ENCODE measurements at places on chromosomes 13 and 19.

DNA sequence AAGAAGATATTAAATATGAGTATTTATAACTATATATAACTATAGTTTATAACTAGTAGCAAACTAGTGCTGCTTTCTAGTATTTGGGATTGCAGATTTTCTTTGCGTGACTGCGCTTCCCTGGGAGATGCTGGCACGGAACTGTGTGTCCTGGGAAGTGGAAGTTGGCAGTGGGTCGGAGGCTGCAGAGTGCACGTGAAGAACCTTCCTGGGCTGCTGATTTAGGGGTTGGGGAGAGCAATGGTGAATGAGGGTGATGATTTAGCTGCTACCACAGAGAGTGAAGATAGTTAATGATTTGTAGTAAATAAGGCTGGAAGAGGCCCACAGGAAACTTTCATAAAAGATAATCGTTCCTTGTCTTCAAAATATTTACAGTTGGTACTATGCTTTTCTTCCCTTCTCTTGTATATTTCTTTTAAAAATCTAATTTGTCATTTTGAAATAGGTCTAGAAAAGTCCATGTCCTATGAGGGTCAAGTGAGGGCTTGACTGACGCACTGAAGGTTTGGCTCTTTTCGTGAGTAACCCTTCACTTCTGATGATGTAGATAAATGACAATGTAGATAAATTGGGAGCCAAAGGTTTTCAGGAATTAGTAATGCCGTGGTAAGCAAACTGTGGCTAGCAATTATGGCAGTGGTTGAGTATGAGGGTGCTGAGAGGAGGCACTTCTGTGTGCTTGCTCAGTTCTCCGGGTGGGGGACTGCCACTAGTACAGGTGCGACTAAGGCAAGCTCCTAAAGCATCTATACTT, 3.0 kb upstream of the NAA16 start:
- DNase-seq, result no peak

GRCh38 chr13:32726374-32727037, 140.3 kb downstream of the PDS5B start:
- no peak for DNase-seq

DNA sequence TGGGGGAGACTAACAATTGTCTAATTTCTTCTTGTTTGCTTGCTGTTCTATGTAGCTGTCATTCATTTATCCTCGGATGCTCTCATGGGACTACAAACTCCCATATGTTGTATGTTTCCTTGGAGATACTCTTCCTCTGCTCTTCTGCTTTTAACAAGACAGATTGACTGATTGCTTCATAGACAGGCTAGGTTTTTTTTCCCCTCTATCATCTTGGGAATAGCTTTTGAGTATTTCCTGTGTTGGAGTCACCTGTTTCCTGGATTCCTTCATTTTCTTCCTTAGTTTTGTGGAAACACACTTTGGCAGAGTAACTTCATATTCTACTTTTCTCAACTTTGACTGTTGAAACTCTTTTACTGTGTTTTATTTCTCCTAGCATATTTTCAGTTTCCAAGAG, 27.6 kb downstream of the EDNRB start:
- no peak for DNase-seq

GRCh38 chr19:679418-680286, 3.5 kb downstream of the FSTL3 start:
- no peak for DNase-seq

DNA sequence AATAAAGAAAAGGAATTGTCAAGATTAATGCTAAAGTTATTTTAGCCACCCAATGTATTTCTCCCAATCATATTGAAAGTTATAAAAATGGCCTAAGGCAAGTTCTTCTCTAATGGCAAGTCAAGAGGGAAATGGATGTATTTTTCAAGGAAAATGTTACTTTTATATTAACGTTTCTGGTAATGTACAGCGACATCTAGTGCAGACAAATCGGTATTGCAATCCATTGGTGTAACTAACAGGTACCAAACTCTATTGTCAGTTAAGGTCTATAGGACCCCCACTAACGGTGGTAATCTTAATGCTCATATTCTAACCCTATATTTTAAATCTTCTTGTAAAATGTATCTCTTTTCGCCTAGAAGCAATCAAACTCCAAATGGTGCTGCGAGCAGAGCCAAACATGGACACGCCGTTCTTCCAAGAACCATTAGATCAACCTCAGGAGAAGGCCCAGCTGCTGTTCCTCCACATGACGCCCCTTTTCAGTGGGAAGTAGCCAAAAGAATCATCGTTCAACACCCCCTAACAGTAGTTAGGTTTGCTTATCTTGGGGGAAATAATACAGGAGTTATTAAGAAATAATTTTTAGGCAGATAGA, 98.5 kb upstream of the PABPC3 start:
- no peak for DNase-seq

DNA sequence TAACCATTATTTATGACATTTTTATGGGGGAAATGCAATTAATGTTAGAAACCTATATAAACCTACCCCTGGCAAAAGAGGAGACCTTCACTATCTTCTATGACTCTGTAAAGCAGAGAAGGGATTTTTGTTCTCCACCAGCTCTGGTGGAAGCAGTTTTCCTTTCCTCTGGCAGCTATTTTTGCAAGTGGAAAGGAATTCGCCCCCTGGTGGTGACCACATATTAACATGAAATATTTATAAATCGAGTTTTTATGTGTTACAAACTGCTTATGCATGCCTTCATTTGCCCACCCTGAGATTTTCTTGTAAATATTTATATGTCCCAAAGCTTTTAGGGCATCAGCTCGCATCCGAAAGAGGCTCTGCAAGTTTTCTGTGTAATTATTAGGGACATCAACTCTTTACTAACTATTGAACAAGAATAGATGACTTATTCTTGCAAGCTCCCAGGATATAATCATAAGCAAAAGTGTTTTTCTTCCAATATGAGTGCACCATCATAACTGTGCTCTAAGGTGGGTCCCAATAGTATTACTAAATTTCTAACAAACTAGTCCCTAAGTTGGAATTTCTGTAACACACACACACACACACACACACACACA, 62.4 kb downstream of the SERTM1 start:
- peak; percentile 8 for DNase-seq

DNA sequence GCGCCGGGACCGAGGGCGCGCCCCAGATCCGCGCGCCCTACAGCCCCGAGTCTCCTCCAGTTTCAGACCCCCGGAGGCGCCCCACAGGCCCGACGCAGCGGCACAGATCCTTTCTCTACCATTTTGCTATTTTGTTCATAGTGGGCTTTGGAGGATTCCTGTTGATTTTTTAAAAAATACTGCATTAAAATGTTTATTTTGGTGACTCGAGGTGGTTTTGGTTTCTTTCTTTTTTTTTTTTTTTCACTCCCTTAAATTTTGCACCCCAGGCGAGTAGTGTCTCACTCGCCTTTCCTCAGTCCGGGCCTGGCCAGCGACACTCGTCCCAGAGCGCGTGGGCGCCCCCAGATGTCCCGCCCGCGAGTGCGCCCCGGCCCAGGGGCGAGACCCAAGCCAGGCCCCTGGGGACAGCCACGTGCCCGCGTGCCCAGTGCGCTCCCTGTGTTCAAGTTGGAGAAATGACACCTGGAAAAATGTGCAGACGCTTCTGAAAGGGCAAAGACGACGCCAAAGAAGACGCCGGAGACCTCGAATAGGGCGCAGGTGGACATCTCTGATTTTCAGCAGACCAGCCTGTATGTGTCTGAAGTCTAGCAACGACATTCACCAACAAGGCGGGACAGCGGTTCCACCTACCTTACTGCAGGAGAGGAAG, 471 bp upstream of the INSR start:
- DNase-seq, result peak; percentile 48

- DNase-seq, result no peak
These were observed 971 bp downstream of the FOSB start for GRCh38 chr19:45468803-45469131.

- DNase-seq, result no peak
These were observed 2.3 kb downstream of the ZNF524 start for GRCh38 chr19:55602104-55603001.

GRCh38 chr13:112984954-112985802, 16.2 kb downstream of the MCF2L start:
- no peak for DNase-seq

DNA sequence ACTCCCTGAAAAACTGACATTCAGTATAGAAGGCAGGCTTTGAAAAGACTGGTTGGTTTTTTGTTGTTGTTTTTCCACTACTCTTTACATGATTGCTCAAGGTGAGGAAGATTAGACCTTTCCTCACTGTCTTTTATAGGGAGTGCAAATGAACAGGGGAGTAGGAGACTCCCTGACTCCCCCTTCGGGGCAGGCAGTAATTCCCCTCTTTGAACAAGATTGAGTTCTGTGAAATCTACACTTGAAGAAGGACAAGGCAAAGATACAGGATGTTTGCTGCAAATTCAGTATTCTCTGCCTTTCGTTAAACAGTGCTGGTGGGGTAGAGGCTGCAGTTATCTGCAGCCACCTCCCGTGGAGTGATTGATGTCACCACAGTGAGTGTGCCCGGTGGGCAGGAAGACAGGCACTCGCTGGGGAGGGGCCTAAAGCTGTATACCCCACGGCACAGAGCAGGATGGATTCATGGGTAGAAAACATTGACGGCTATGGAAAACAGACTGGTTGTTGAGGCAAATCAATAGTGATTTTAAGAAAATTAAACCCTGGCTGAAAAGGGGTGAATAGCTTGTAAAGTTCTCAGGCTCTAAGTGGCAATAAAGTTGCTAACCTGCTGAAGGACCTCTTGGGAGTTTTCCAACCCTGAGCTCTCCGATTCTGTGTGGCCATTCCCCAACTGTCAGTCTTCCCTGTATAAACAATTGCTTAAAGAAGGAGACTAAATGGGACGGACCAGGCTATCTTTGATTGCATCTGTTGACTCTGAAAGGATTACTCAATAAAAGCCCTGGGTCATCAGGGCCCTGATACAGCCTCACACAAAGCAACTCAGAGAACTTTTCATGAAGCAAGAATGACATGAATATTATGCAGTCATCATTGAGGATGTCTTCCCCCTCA, 308.3 kb downstream of the TBC1D4 start:
- DNase-seq, result no peak
